ENCODE measurements at places on chromosomes 6 and 20. TPM values are rescaled to one million over a fixed set of nuclear protein-coding genes. Genes with fewer than 3 reads are reported as not detected.
A peak's percentile ranks its signal among the peaks of the same experiment; 100 is the strongest.

Gene BMP6
- not detected for total RNA-seq

Gene SRC
- total RNA-seq = 24.3 TPM

DNA sequence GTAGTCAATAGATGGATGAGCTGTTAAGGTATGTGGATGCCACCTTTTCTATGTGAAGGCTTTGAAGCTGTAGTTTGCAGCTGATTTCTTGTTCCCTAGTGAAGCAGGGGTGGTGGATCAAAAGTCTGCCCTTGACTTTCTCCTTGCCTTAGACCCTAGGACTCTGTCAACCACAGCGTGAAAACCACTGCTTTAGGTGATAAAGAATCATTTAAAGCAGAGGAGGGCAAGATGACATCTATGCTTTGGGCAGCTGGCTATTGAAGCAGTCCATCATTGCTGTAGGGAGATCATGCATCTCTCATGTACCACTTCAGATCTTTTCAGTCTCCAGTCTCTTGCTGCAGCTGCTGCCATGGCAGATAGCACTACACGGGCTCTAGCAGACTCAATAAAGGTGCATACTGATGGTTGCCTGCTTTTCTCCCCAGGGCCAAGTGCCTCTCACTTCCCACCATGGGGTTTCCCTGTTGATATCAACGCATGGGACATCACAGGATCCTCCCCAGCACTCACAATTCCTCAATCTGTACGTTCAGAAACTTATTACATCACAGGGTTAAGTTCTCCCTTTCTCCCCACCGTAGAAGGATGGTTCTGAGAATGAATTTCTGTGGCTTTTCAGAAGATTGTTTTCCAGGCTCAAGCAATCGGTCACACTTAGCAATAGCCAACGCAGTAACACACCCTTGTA, 122.0 kb upstream of the STMND1 start:
- no peak for DNase-seq

DNA sequence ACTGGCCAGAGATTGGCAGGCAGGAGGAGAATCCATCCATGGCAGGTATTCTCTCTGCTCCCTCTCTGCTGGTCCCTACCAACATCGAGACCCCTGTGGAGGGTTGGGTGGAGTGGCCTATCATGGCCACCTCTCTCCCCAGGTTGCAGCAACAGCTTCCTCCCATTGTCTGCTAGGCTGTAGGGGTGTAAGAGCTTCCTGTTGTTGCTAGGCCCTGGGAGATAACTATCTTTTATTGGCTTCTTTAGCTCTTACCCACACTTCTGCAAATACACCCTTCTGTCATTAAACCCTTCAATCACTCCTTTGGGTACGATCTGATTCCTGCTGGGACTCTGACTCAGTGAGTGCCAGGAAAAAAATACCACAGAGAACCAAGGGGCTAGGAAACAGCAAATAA, 66.6 kb upstream of the FAM184A start:
- DNase-seq = peak; percentile 35

- DNase-seq = no peak
Observed at GRCh38 chr6:12916420-12917136, 200.0 kb downstream of the PHACTR1 start.

Gene ZSWIM3
- 8.6 TPM for total RNA-seq

Gene PRDM13
- total RNA-seq = not detected

GRCh38 chr6:32635526-32636123, 1.6 kb upstream of the HLA-DQA1 start:
- no peak for DNase-seq

DNA sequence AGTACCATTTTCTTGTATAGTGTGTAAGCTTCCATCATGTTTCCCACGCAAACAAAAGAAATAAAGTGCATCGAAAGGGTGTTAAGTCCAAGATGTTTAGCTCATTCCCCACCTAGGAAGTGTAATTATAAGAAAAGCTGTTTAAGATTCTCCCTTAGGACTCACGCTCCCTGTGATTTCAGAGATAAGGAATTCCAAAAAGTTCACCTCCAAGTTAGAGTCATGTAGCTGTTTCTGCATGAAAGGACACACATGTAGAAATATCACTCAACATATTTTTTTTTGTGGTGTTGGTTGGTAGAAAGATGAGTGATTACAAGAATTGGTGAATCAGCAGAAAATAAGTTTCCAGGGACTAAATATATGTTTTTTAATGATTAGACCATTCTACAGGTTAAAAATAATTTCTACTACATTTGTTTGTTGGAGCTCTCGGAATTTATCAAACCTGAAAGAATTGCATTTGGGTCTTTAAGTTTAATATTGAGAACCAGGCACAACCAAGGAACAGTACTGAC, 10.4 kb downstream of the OPN5 start:
- no peak for DNase-seq

Gene RFX6
- not detected for total RNA-seq

Gene CGA
- total RNA-seq = 26.6 TPM

Gene OR2H2
- total RNA-seq = not detected

DNA sequence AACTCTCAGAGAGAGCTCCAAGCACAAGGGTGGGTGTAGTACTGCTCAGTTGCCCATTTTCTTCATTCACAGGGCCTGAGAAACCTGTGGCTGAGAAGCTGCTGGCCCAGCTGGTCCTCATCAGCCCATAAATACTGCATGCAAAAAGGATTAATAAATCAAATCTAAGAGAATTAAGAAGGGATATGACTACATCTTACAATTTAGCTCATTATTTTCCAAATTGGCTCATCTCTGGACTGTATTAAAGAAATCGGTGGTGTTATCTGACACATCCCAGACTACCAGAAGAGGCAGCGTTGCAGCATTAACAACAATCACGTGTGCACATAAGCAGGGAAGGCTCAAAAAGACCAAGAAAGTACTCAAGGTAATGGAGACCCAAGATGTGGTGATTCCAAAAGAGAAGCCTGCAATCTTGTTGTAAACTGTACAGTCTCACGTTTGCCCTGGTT, 90.7 kb downstream of the CD24 start:
- peak; percentile 24 for DNase-seq

GRCh38 chr6:64874776-64875175, 832.2 kb downstream of the EYS start:
- DNase-seq = peak; percentile 24

DNA sequence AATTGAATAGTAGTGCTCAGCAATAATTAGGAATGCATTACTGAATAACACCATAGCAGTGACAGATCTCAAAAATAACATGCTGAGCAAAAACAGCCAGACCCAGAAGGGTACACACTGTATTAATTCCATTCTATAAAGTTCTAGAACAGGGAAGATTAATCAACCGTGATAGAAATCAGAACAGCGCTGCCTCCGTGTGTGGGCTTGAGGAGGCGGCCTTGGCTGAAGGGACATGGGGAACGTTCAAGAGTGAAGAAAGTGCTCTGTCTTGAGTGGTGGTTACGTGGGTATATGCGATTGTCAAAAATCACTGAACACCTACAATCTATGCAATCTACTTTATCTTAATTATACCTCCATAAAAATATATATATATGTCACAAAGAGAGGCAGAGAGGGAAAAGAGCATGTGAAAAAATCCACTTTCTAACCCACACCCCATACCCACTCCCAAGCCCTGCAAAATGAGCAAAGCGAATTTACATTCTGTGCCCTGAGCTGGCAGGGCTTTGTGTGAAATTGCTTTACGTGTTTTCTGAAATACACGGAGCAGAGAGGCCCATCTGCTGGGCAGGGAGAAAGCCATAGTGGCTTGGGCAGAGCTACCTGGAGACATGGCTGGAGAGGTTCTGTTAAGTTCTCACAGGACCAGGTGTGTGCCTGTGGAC, 74.4 kb downstream of the NFATC2 start:
- no peak for DNase-seq

DNA sequence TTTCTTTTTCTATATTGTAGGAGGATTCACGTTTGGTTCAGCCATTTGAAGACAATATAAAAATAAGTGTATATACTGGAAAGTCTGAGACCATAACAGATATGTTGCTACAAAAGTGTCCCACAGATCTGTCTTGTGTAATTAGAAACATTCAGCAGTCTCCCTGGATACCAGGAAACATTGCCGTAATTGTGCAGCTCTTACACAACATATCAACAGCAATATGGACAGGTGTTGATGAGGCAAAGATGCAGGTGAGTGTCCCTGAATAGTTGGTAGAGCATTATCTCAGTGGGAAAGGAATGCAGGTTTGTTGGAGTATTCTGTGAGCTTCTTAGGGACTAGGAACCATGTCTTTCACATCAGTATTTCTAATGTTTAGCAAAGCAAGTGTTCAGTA, 18.3 kb upstream of the ADGRF4 start:
- DNase-seq = no peak

Gene SOX18
- not detected for total RNA-seq

Gene SLC32A1
- total RNA-seq = not detected

Gene NHLRC1
- total RNA-seq = 3.4 TPM

Gene B3GAT2
- not detected for total RNA-seq

DNA sequence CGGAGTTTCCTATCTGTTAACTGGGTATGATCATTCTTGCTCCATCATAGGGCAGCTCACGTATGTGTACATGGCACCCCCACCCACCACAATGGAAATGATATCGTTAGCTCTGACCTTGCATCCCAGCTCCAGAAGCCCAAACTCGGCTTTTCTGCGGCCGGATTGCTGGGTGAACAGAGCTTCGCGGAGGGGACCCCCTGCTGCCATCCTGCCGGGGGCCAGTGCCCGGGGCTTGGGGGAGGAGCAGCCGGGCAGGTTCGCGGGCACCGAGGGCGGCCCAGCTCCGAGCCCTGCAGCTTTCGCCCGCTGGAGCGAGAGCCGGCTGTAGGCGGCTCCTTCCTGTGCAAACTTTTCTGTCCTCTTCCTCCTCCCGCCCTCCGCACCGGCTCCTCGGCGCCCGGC, 24.9 kb upstream of the FUCA2 start:
- peak; percentile 65 for DNase-seq

All from M059J (cell line).